Epithelial cell of alveolus of lung (primary cell): ENCODE measurements at places on chromosomes 2 and 18. TPM values are rescaled to one million over a fixed set of nuclear protein-coding genes. Genes with fewer than 3 reads are reported as not detected.

SEPTIN10 gene
- total RNA-seq: 51.9 and 56.9 TPM in 2 replicates

SCN9A gene
- 1.0 and 15.6 TPM in 2 replicates for total RNA-seq

AGXT gene
- not detected in 2 replicates for total RNA-seq

GALNT3 gene
- 0.56 and 3.6 TPM in 2 replicates for total RNA-seq

TAF4B gene
- total RNA-seq: 3.0 and 4.7 TPM in 2 replicates

ANKRD44 gene
- total RNA-seq: 2.0 and 3.1 TPM in 2 replicates

RGPD8 gene
- total RNA-seq: 0.56 and 2.3 TPM in 2 replicates

TRAF3IP1 gene
- total RNA-seq: 4.7 and 11.4 TPM in 2 replicates

MC5R gene
- total RNA-seq: not detected in 2 replicates

PKDCC gene
- 60.2 and 200 TPM in 2 replicates for total RNA-seq

TXNL1 gene
- 60.0 and 65.3 TPM in 2 replicates for total RNA-seq

CROCC2 gene
- total RNA-seq: 0.80 TPM in 1 of 2 replicates, not detected in the other

FZD7 gene
- 27.0 and 30.3 TPM in 2 replicates for total RNA-seq

PLB1 gene
- 1.0 TPM in 1 of 2 replicates, not detected in the other for total RNA-seq

INHBB gene
- 0.32 TPM in 1 of 2 replicates, not detected in the other for total RNA-seq

ADRA2B gene
- not detected in 2 replicates for total RNA-seq

COL4A4 gene
- total RNA-seq: 0.32 and 0.91 TPM in 2 replicates

KCNG2 gene
- total RNA-seq: 4.7 and 18.8 TPM in 2 replicates

AMER3 gene
- total RNA-seq: not detected in 2 replicates

WNT6 gene
- not detected in 2 replicates for total RNA-seq

INPP1 gene
- total RNA-seq: 12.2 and 18.0 TPM in 2 replicates
